A375 (cell line): ENCODE measurements at places on chromosomes 2 and 18. TPM values are rescaled to one million over a fixed set of nuclear protein-coding genes. Genes with fewer than 3 reads are reported as not detected.

TUBA3E gene
- not detected in 2 replicates for total RNA-seq

KLHL30 gene
- 0.04 and 0.08 TPM in 2 replicates for total RNA-seq

SULT1C2 gene
- total RNA-seq = 2.5 and 3.5 TPM in 2 replicates

OTOS gene
- not detected in 2 replicates for total RNA-seq

FLACC1 gene
- 0.68 and 1.1 TPM in 2 replicates for total RNA-seq

ARHGEF33 gene
- not detected in 2 replicates for total RNA-seq

TMEM17 gene
- 4.3 TPM in 2 replicates for total RNA-seq

ALPP gene
- 0.13 and 0.26 TPM in 2 replicates for total RNA-seq

DUSP11 gene
- 18.6 and 21.5 TPM in 2 replicates for total RNA-seq

UCN gene
- total RNA-seq = 6.6 and 9.2 TPM in 2 replicates

ARHGAP28 gene
- total RNA-seq = 0.93 and 2.9 TPM in 2 replicates

VWA3B gene
- not detected in 2 replicates for total RNA-seq

CXCR4 gene
- total RNA-seq = not detected in 2 replicates

ZNF236 gene
- 4.3 and 5.2 TPM in 2 replicates for total RNA-seq
